Upper lobe of left lung (tissue), 6 donors: ENCODE measurements at places on chromosomes 3 and 15. TPM values are rescaled to one million over a fixed set of nuclear protein-coding genes. Genes with fewer than 3 reads are reported as not detected.

DNA sequence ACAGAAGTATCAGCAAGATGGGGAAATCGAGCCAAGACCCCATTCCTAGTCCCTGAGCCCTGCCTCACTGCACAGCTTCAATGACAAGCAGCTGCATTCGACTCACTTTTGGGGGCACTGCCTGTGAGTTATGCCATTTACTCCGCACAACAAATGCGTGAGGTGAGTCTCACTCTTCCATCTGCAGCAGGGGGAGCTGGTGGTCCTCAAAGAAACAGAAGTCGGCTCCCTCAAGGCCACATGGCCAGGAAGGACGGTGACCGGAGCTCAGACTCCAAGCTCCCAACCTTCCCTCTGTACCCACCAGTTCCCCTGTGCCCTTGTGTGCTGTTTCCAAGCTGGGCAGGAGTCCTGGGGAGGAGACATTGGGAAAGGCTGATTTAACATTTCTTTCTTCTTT is 127.7 kb upstream of the IQSEC1 start:
- DNase-seq = no peak
- no peak overlapping the region for H3K27ac ChIP-seq
- H3K27me3 ChIP-seq = no peaks in the 10 kb centered on the region
- no peak overlapping the region for H3K4me3 ChIP-seq
- H3K4me1 ChIP-seq = no peaks in the 10 kb centered on the region

GRCh38 chr3:193826159-193826795 is 233.3 kb downstream of the OPA1 start:
- no peaks in the 10 kb centered on the region for H3K36me3 ChIP-seq
- no peaks in the 10 kb centered on the region for H3K4me1 ChIP-seq
- H3K4me3 ChIP-seq = no peak overlapping the region
- H3K27ac ChIP-seq = peak overlapping the region; percentile 28

DNA sequence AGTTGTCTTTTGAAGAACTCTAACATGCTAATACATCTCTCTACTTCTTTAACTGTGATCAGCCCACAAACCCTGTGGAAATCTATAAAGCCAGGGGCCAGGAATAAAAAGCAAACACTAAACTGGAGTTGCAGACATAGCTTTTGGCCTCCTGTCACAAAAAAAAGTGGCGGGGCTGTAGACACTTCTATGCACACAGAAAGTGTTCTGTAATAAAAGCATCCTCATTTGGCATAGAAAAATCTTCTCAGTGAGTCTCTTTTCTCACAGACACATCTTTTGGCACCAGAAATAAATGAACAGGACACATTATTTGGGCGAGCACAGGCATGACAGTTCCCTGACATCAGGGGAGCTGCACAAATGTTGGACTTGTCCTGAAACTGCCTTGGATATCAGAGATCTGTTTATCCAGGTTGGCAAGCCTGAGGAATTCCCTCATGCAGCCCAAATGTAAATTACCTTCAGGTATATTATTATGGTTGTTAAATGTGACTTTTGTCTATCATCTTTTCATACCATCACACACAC is 355.4 kb downstream of the FGF12 start:
- no peaks in the 10 kb centered on the region for H3K27me3 ChIP-seq
- H3K27ac ChIP-seq = no peak overlapping the region
- no peak overlapping the region for H3K4me3 ChIP-seq
- H3K4me1 ChIP-seq = no peaks in the 10 kb centered on the region

TEX55 gene
- not detected for total RNA-seq

C15orf62 gene
- 1.1 TPM for total RNA-seq

GRCh38 chr3:32045091-32045915 is 61.1 kb upstream of the GPD1L start:
- H3K27ac ChIP-seq = peak overlapping the region; percentile 67
- H3K4me3 ChIP-seq = no peak overlapping the region
- no peaks in the 10 kb centered on the region for H3K36me3 ChIP-seq
- H3K4me1 ChIP-seq = peaks cover 9% of the 10 kb centered on the region
- peak; percentile 61 for DNase-seq
- H3K27me3 ChIP-seq = no peaks in the 10 kb centered on the region

GRCh38 chr3:130758624-130759369 is 12.2 kb upstream of the PIK3R4 start:
- DNase-seq = no peak
- H3K36me3 ChIP-seq = no peaks in the 10 kb centered on the region
- H3K27ac ChIP-seq = no peak overlapping the region
- no peaks in the 10 kb centered on the region for H3K27me3 ChIP-seq
- no peak overlapping the region for H3K4me3 ChIP-seq
- no peaks in the 10 kb centered on the region for H3K4me1 ChIP-seq

P2RY13 gene
- total RNA-seq = 3.1 TPM

DNA sequence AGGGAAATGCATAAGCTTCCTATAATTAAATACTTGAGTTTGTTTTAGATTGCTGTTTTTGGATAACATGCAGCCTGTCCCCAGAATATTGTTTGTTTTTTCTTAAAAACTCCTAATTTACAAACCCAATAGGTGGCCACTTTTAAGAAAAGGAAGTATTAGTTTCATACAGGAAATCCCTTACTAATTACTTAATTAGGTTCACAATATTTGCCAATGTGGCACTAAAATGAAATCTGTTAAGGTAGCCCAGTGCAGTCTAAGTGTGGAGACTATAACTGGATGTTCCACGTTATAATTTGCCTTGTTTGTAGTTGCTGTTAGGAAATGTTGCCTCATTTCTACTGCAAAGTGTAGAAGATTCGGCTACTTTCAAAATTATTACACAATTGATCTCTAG is 195.8 kb downstream of the BBX start:
- no peaks in the 10 kb centered on the region for H3K27me3 ChIP-seq
- H3K4me1 ChIP-seq = no peaks in the 10 kb centered on the region
- no peaks in the 10 kb centered on the region for H3K36me3 ChIP-seq
- no peak overlapping the region for H3K4me3 ChIP-seq

DNA sequence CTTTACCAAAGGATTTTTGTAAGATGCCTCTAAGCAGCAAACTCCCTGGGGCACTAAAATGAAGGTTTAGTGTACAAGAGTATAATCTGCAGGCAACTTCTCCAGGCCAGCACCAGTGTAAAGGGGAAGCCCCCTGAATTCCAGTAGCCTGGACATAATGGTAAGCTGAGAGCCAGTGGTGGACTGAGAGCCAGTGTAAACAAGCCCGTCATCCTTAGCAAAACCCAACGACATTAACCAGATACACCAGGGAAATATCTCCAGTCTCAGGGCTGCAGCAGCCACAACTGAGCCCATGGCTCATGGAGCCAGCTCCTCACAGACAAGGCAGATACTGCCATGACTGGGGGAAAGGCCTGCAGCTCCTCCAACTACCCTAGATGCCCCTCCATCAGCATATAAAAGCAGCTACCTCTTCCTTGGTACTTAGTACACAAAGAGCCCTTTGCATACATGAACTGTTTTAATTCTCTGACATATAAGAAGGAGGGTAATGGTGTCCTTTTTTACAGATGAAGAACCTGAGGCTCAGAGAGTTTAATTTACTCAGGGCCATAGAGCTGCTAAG is 21.7 kb downstream of the PARP16 start:
- H3K4me1 ChIP-seq = no peaks in the 10 kb centered on the region
- H3K27me3 ChIP-seq = no peaks in the 10 kb centered on the region
- H3K36me3 ChIP-seq = peaks cover 13% of the 10 kb centered on the region
- no peak for DNase-seq
- H3K4me3 ChIP-seq = no peak overlapping the region

RGMA gene
- 2.3 TPM for total RNA-seq

- H3K27ac ChIP-seq = no peak overlapping the region
- DNase-seq = no peak
- no peak overlapping the region for H3K4me3 ChIP-seq
- peaks cover 12% of the 10 kb centered on the region for H3K4me1 ChIP-seq
- no peaks in the 10 kb centered on the region for H3K27me3 ChIP-seq
- no peaks in the 10 kb centered on the region for H3K36me3 ChIP-seq
These were observed 412.9 kb downstream of the TIGIT start for GRCh38 chr3:114706591-114707232.

- no peak overlapping the region for H3K27ac ChIP-seq
- no peaks in the 10 kb centered on the region for H3K27me3 ChIP-seq
- H3K4me3 ChIP-seq = no peak overlapping the region
- H3K4me1 ChIP-seq = no peaks in the 10 kb centered on the region
- DNase-seq = no peak
These were observed 503.9 kb downstream of the TAFA4 start for GRCh38 chr3:68428495-68428894.

CA12 gene
- total RNA-seq = 6.3 TPM

DNA sequence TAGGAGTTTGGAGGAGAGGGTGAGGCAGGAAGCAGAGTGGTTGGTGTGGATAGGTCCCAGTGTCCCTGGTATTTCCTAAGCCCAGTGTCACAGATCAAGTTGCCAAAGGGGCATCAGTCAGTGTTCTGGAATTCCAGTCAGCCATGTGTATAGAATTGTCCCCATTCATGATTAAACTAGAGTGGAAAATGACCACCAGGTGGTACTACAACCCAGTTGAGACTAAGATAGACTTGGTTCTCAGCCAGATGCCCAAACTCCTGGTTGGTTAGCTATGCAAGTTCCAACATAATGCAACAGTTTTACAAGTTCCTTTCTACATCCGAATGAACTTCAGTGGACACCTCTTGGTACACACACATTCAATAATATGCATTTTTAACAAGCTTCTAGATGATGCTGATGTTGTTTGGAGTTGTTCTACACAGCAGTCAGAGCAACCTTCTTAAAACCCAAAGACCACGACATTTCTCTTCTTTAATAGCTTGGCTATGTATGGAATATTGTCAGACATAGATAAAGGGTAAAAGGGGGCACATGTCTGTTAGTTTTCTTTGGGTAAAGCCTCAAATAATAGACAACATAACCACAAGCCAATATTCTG is 8.4 kb upstream of the ATR start:
- no peaks in the 10 kb centered on the region for H3K27me3 ChIP-seq
- no peak for DNase-seq
- H3K4me1 ChIP-seq = no peaks in the 10 kb centered on the region
- no peak overlapping the region for H3K4me3 ChIP-seq
- no peaks in the 10 kb centered on the region for H3K36me3 ChIP-seq
- no peak overlapping the region for H3K27ac ChIP-seq

- H3K4me3 ChIP-seq = no peak overlapping the region
- no peaks in the 10 kb centered on the region for H3K27me3 ChIP-seq
- no peak for DNase-seq
- H3K36me3 ChIP-seq = no peaks in the 10 kb centered on the region
- H3K27ac ChIP-seq = no peak overlapping the region
- no peaks in the 10 kb centered on the region for H3K4me1 ChIP-seq
These were observed 147.7 kb upstream of the GALNT15 start for GRCh38 chr3:16026753-16027152.

GRCh38 chr3:55376753-55377347 is 110.3 kb downstream of the WNT5A start:
- no peaks in the 10 kb centered on the region for H3K36me3 ChIP-seq
- no peak overlapping the region for H3K27ac ChIP-seq
- no peaks in the 10 kb centered on the region for H3K4me1 ChIP-seq
- H3K27me3 ChIP-seq = no peaks in the 10 kb centered on the region
- no peak for DNase-seq

ZBTB20 gene
- total RNA-seq = 41.7 TPM

NUP210 gene
- 15.4 TPM for total RNA-seq

DNA sequence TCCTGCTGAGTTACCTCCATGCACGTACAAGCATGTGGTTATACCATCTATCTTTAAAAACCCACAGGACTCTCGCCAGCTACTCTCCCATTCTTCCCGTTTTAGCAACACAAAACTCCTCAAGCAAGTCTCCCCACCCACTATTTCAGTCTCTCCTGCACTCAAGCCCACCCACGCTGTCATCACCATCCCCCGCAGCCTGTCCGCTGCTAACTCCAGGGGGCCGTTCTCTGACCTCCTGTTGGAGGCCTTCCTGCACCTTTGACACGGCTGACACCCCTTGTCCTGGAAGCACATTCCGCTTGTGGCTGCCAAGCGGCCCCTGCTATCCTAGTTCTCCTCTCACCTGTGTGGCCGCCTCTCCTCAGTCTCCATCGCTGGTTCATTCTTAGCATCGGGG is 7.5 kb upstream of the PCSK6 start:
- H3K27me3 ChIP-seq = no peaks in the 10 kb centered on the region
- no peak overlapping the region for H3K4me3 ChIP-seq
- H3K4me1 ChIP-seq = peaks cover 10% of the 10 kb centered on the region
- no peaks in the 10 kb centered on the region for H3K36me3 ChIP-seq
- no peak overlapping the region for H3K27ac ChIP-seq
- no peak for DNase-seq

FGF12 gene
- 0.83 TPM for total RNA-seq

DNA sequence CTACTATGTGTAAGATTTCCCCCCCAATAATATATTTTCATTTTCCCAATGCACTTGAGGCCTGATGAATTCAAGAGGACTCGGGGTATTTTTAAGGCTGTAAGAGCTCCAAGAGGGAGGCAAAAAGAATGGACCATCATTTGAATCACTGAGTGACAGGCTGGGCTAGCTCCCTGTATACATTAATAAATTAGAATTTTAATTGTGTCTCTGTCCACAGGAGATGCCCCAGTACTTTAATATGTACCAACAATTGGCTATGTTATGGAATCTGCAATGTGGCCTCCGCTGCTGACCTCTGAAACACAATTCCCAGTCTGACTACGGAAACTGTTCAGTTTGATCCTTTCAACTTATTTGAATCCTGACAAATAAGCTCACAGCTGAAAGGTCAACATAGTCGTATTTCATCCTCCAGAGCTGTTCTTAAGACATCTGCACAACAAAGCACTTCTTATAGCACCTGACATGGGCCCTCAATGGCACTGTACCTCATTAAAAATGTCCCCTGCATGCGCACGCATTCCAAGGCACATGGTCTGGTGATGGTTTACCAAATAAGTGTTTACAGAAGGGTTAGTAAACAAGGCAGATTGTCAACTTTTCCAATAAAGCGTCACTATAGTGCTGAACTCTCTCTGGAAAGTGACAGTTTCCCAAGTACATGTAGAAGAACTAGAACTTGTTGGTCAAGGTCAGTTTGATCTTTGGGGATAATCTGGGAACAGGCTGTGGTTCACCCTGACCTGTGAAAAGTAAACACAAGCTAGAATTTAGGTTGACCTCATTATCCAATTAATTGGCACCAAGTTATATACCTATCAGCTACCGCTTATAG is 472.9 kb downstream of the FOXP1 start:
- peaks cover 13% of the 10 kb centered on the region for H3K36me3 ChIP-seq
- peaks cover 20% of the 10 kb centered on the region for H3K4me1 ChIP-seq
- no peaks in the 10 kb centered on the region for H3K27me3 ChIP-seq
- no peak overlapping the region for H3K4me3 ChIP-seq
- no peak overlapping the region for H3K27ac ChIP-seq

- no peaks in the 10 kb centered on the region for H3K27me3 ChIP-seq
- no peak overlapping the region for H3K27ac ChIP-seq
- H3K36me3 ChIP-seq = no peaks in the 10 kb centered on the region
- H3K4me3 ChIP-seq = no peak overlapping the region
- H3K4me1 ChIP-seq = no peaks in the 10 kb centered on the region
These were observed 54.8 kb upstream of the CHST2 start for GRCh38 chr3:143064777-143065176.

- H3K27me3 ChIP-seq = no peaks in the 10 kb centered on the region
- H3K4me1 ChIP-seq = peaks cover 39% of the 10 kb centered on the region
- peak overlapping the region; percentile 67 for H3K27ac ChIP-seq
These were observed 130.3 kb downstream of the GHSR start for GRCh38 chr3:172317984-172318383.
